Right renal pelvis (tissue), 4 donors: ENCODE measurements at places on chromosomes 7 and 10. TPM values are rescaled to one million over a fixed set of nuclear protein-coding genes. Genes with fewer than 3 reads are reported as not detected.

CALCR gene
- 1.5 TPM for polyA plus RNA-seq

PIP4K2A gene
- 30.0 TPM for polyA plus RNA-seq

BAIAP2L1 gene
- 12.5 TPM for polyA plus RNA-seq

CYP2E1 gene
- 2.5 TPM for polyA plus RNA-seq

BTBD16 gene
- polyA plus RNA-seq, result 1.6 TPM

POLD2 gene
- polyA plus RNA-seq, result 116 TPM

GTPBP4 gene
- 61.6 TPM for polyA plus RNA-seq

C10orf53 gene
- not detected for polyA plus RNA-seq

POU6F2 gene
- 0.14 TPM for polyA plus RNA-seq

PILRA gene
- polyA plus RNA-seq, result 4.4 TPM

LBX1 gene
- not detected for polyA plus RNA-seq

ELMO1 gene
- polyA plus RNA-seq, result 9.9 TPM

AFAP1L2 gene
- 41.6 TPM for polyA plus RNA-seq

ANK3 gene
- 141 TPM for polyA plus RNA-seq

PAPSS2 gene
- 46.4 TPM for polyA plus RNA-seq

FOXP2 gene
- 9.8 TPM for polyA plus RNA-seq

SLC13A4 gene
- polyA plus RNA-seq, result 1.7 TPM
